ENCODE measurements at places on chromosomes 5 and 9.

DNA sequence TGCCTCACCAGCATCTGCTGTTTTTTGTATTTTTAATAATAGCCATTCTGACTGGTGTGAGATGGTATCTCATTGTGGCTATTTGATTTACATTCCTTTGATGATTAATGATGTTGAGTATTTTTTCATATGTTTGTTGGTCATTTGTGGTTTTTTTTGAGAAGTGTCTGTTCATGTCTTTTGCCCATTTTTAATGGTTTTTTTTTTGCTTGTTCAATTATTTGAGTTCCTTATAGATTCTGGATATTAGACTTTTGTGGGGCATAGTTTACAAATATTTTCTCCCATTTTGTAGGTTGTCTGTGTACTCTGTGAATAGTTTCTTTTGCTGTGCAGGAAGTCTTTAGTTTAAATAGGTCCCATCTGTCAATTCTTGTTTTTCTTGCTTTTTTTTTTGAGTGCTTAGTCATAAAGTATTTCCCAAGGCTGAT is 148.1 kb downstream of the NPR3 start:
- DNase-seq = peak; percentile 15

DNA sequence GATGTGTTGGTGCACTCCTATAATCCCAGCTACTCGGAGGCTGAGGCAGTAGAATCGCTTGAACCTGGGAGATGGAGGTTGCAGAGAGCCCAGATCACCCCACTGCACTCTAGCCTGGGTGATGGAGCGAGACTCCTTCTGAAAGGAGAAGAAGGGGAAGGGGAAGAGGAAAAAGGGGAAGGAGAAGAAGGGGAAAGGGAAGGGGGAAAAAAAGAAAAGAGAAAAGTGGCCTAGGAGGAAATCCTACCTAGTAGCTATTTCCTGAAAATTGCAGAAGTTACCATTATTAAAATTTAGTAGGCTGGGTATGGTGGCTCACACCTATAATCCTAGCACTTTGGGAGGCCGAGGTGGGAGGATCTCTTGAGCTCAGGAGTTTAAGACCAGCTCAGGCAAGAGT is 67.4 kb downstream of the ARRDC3 start:
- no peak for DNase-seq

- peak; percentile 58 for DNase-seq
These were observed 1.0 kb downstream of the NREP start for GRCh38 chr5:111755942-111756381.

DNA sequence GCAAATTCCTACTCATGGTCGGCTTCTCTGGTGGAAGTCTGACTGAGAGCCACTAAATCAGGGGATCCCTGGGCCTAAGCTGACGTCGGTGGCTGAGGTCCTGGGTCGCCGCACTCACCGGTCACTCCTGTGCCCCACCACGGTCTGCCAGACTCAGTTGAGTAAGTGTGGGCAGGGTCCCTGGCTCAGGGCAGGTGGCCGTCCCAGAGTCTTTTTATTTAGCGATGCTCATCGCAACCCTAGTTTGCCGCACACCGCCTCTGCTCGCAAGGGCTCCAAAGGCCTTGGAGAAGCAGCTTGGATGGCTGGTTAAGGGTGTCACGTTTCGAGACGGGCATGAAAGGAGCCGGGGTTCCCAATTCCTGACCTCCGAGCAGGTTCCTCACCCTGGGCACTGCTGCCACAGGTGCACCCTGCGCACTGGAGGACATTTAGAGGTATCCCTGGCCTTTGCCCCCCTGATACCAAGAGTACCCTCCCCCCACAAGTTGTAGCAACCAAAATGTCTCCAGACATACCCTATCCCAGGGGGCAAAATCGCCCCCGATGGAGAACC is 59.9 kb downstream of the NSUN2 start:
- no peak for DNase-seq

DNA sequence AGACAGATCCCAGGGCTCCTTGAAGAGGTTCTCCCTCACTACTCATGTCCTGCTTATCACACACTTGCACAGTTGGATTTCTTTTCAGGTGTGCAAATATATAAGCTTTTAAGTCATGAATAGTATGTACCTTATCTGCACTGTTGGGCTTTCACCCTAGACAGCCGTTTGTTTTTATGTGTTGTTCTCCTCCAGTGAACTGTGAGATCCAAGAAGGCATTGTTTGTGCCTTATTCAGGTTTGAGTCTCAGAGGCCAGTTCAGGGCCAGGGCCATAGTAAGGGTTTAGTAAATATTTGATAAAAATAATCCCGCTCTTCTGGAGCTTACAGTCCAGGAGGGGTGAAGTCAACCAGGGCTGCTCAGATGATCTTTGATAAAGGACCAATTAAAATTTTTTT is 480.0 kb downstream of the TMEM38B start:
- no peak for DNase-seq

GRCh38 chr5:173778152-173778782 is 109.9 kb upstream of the CPEB4 start:
- DNase-seq = no peak

GRCh38 chr5:116137544-116138378 is 52.9 kb downstream of the COMMD10 start:
- peak; percentile 43 for DNase-seq

- no peak for DNase-seq
These were observed 636.2 kb downstream of the MTRR start for GRCh38 chr5:8505196-8505595.

DNA sequence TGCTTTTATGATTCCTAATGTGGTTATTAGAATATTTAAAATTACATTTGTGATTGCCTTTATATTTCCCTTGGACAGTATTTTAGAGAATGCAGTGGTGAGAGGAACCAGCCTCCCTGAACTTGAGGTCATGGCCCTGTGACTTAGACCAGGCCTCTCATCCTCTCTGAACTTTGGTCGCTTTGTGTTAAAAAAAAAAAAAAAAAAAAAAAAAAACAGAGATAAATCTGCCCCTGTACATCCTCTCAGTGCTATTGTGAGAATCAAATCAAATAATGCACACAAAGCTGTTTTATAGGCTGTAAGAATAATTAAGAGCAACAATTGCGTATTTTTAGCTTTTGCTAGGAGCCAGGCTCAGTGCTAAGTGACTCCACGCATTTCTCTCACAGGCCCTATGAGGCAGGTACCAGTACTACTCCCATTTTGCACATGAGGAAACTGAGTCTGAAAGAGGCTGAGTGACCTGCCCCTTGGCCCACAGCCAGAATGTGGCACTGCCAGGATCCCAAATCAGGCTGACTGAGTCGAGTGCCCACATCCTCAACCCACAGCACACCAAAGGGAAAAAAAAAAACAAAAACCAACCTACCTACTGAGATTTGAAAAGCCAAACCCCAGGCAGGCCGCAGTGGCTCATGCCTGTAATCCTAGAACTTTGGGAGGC is 110.3 kb upstream of the LARP1 start:
- DNase-seq = no peak
